ENCODE measurements at places on chromosomes 1 and 21.

DNA sequence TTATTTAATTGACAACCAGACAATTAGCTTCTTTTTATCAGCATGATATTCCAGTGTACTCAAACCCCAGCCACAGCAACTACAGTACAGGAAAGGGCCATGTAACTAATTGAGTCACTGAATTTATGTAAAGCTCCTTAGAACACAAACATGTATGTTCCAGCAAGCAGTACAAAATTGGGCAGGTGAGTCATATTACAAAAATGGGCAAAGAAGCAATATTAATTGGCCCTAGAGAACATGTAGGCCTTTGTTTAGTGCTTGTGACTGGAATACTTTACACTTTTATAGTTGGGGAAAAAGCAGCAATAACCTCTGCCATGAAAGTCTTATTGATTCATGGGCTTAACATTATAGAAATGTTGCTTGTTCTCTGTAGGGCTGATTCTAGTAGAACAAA, 31.8 kb downstream of the CLEC20A start:
- DNase-seq, result no peak

DNA sequence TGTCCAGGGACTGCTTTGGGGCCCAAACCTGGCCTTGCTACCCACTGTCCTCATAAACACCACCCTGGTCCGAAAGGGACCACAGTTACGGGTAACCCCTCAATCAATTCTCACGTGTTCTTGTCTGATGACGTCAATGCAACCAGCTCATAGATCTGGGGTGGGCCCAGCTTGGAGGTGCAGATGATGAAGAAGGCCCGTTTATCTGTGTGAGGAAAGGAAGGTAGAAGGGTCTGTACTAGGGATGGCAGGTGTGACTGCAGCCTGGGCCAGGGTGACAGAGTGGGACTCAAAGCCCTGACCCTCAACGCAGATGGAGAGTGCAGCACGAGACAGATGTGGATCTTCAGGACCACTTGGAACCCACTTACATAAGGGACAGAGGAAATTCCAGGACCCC, 22.1 kb downstream of the LRRC71 start:
- DNase-seq, result no peak

- DNase-seq, result no peak
Measured at GRCh38 chr1:201459052-201459451, 9.9 kb downstream of the PHLDA3 start.

DNA sequence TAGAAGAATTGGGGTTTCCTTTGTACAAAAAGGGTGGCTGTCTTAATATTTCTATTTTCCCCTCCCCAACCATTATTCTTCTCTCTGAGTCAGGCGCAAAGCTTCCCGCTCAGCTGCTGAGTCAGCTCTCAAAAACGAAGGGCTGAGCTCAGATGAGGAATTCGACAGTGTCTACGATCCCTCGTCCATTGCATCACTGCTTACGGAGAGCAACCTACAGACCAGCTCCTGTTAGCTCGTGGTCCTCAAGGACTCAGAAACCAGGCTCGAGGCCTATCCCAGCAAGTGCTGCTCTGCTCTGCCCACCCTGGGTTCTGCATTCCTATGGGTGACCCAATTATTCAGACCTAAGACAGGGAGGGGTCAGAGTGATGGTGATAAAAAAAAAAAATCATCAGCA, 3.0 kb upstream of the TUFT1 start:
- no peak for DNase-seq

- DNase-seq, result no peak
Measured at GRCh38 chr1:51543858-51544257, 24.8 kb upstream of the EPS15 start.

DNA sequence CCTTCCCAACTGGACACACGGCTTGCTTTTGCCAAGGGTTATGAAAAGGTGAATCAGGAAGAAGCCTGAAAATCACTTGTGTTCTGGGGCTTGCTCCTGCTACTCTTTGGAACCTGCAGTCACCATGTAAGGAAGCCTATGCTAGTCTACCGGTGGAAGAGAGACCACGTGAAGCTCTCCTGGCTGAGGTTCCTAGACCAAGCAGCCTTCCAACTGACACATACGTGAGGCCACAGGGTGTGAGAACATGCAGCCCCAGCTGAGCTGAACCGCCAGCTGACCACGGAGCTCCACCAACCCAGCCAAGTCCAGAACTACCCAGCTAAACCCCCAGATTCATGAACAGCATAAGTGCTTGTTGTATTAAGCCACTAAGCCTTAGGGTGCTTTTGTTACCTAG, 72.8 kb upstream of the KRTAP19-8 start:
- DNase-seq, result no peak

DNA sequence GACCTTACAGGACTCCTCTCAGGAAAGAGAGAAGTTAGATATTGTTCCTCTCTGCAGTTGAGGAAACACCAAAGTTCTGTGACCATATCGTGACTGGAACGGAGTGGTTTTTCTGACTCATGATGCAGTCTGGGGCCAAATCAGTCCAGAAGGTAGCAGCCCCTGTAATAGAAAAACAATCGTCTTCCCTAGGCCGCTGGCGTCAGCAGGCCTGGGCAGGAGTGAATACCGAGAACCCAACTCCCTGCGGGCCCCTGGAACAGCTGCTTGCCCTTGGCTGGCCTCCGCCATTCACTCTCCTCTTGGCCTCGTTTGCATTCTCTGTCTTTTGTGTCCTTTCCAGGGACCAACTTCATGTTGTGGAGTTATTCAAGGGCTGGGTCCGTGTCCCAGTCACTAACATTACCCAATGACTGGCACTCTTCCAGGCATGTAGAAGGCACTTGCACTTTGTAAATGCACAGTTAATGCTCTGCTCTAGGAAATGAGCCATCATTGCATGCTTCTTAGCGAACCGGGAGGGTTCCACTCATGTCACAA, 10.9 kb upstream of the CD101 start:
- DNase-seq, result no peak

DNA sequence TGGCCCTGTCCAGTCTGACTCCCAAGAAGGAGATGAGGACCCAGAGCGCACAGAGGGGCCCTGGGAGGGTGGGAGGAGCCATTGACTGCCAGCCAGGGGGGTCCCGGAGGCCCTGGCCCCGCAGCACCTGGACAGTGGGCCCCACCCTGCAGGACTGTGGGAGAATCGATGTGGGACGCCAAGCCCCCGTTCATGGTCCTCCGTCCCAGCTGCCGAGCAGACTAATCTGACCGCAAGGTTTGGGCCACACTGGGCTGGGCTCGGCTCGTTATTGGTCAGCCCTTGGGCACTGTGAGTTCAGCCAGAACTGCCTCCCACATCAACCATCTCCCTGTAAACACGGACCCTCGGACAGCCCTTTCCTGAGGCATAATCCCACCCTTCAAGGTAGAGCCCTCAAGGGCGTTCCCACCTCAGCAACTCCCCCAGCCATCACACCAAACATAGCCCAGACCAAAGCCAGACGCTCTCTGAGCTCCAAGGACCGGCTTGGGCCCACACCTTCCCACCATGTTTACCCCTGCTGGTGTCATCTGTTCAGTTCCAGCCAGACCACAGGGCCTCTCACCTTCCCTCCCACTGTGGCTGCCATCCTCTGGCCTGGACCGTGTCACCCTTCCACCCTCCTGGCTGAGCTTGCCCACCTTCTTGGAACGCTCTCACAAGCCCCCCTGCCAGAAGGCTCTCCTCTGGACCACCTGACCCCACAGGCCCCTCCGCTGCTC, 16.2 kb upstream of the POFUT2 start:
- no peak for DNase-seq

DNA sequence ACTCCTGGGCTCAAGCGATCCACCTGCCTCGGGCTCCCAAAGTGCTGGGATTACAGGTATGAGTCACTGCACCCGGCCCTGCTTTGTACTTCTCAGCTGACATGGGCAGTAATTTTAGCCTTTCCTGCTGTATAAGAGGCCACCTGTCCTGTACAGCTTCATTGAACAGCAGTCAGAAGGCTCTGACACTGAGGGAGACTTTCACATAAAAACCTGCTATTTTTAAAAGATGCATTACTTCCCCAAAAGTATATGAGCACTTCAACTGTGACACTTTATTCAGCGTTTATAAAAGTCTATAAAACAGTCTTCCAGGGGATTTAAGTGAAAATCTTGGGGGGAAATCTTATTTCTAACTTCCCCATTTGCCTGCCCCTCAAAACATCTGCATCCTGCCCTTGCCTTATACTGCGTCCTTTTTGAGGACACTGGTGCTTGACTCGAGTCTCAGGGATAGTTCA, 17.6 kb downstream of the RNU5D-1 start:
- DNase-seq, result no peak

GRCh38 chr1:41742219-41742618, 176.5 kb downstream of the HIVEP3 start:
- no peak for DNase-seq

- DNase-seq, result no peak
Measured at GRCh38 chr1:200359610-200360163, 50.1 kb downstream of the ZNF281 start.

DNA sequence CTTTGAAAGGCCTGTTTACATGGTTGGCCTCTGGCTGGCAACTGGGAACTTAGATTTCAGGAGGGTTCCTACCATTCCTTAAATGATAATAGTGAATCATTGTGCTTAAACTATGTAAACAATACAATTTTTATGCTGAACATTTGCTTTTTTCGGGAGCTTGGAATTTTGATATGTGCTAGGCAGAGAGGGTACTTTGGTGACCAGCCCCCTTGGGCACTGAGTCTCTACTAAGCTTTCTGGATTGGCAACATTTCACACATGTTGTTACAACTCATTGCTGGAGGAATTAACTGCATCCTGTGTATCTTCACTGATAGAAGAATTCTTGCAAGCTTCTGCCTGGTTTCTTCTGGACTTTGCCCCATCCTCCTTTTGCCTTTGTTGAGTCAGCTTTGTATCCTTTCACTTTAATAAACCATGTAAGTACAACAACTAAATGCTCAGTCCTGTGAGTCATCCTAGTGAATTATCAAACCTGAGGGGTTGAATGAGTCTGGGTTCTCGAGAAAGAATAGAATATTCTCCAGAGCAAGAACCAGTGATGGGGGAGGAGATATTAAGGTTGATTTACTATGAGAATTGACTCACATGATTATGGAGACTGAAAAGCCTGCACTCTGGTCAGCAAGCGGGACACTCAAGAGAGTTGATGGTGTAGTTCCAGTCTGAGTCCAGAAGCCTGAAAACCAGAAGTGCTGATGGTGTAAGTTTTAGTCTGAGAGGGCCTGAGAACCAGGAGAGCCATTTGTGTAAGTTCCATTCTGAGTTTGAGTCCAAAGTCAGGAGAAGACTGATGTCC, 3.1 kb upstream of the SLC16A4 start:
- no peak for DNase-seq

GRCh38 chr1:156608981-156609380, 7.7 kb upstream of the GPATCH4 start:
- DNase-seq, result peak; percentile 32

- DNase-seq, result no peak
Measured at GRCh38 chr1:193299038-193299437, 112.6 kb upstream of the B3GALT2 start.

DNA sequence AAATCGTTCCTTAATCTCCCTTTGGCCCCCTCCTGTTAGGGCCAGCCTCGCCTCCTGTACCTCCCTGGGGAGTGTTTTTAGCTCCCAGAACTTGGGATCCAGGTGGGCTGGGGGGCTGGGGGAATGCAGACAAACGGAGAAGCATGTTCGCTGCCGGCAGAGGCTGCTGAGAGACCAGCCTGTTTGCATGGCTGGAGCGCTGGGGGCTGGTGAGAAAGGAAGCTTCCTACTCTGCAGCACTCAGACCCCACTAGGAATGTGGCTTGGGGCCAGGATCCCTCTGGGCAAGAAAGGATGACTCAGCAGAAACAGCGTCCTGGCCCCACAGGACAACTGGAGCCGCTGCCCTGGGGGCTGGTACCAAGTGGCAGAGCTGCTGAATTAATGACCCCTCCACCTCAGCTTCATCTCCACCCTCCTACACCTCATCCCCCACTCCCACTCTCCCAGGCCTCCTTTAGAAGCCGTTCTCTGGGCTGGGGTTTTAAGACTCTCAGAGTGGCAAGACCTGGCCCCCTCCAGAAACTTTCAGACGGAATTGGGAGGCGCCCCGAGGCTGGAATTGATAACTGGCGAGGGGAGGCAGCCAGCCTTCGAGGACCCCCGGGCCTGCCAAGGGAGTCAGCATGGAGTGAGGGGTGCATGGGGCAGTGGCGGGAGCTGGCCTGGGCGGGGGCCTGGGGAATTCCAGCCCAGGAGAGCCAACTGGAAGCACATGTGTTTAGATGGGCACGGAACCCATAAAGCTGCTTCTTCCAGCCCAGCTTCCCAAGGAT, 28.5 kb upstream of the EPS8L3 start:
- no peak for DNase-seq

Data from stimulated activated CD4-positive, alpha-beta T cell treated with anti-CD3 and anti-CD28 coated beads, TNF-alpha, amount 100 ng/mL, for 48 hours (primary cell).